ENCODE measurements at places on chromosomes 5 and 9.

DNA sequence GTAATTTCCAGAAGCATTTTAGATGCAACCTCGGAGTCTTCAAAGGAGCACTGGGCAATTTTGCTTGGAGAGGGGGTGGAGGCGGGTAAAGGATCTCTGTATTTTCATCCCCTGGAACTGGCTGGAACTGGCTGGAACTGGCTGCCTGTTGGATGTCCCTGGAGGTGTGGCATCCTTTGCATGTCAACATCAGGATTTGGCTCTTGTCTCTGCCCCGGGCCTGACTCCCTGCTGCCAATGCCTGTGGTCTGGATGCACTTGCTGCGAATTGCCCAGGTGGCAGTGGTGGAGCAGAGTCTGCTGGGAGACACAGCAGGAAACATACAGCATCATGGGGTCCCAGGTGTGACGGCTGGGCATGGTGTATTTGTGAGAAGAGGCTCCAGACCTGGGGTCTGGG is 391.3 kb downstream of the GADD45G start:
- no peak for DNase-seq

- DNase-seq: no peak
These were observed 579.2 kb upstream of the ZNF462 start for GRCh38 chr9:106283769-106284168.

DNA sequence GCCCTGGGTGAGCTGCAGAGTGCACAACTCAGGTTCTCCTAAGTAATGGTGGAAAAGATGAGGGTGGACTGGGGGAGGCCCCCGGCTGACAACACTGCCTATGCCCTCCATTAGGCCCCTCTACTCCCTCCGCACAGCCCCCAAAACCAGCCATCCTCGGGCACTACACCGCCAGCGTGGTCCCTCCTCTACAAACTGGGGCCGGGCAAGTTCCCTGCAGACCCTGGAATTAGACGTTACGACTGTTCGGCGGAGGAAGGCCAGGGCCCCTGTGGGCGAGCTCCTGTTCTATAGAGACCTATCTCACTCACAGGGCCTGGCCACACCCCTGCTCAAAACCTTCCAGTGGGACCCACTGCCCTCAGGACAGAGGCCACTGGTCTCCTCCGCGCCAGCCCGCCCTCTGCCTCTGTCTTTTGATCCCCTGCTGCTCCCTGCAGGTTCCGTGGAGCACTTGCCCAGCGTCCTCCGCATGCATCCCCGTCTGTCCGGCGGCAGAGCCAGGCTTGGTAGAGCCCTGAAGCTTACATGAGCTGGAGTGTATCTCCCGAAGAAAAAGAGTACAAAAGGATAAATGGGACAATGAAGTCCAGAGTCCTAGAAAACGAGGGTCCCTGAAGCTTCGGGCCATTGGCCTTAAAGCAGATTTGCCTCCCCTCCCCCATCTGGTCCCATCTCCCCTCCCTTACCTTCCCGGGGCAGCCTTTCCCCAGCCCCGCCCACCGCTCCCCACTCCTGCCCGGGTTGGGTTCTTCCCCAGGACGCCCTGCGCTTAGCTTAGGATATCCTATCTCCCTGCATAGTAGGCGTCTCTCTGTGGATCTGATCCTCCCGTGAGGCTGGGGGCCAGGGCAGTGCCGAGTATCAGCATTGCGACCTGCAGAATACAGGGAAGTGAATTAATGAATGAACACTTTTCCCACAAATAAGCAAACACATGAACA is 71.3 kb downstream of the HRH2 start:
- DNase-seq: no peak

DNA sequence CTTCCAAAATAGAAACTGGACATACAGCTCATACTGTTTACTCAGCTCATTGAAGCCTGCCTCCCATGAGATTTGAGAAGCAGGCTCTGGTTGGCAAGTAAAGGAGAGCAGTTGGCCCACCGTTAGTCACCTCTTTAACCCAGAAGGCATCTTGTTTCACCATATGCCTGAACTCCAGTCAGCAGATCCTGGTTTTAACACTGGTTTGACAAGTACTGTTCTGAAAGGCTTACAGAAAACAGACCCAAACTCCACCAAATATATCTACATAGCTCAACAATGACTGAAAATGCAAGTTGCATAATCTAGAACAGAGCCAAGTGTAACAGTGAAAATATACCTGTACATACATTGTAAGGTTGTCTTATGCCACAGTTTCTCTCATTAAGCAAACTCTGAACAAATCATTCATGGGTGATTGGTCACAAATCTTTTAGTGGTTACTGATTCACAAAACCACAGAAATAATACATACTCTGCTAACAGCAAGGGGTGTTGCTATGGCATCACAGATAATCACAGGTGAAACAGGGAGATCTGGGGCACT is 198.8 kb downstream of the BNC2 start:
- no peak for DNase-seq

GRCh38 chr9:135016037-135016640 is 71.3 kb upstream of the OLFM1 start:
- DNase-seq: no peak

DNA sequence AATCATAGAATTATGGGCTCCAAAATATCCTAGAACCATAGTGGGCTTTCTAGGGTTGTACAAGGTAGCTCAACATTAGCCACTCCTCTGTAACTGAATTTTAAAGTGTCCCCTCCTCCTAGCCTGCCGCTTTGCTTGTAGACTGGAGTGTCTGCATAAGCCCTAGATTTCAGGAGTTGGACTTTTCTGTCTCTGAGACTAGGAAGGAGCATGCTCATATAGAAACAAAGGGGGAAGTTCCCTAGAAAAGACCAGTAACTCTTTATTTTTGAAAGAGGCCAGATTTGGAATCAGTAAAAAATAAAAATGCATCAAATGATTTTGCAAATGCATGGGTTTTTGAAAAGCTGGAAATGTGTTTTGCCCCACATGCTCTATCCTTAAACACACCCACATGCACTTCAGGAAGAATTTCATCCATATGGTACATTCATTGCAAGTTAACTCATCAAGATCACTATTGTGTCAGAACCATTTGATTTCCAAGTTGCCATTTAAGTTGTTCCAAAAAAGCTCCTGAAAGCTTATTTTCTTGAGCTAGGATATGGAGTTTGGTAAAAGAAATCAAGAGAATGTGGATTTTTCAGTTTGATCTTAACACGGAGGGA is 121.0 kb upstream of the NR3C1 start:
- DNase-seq: no peak

DNA sequence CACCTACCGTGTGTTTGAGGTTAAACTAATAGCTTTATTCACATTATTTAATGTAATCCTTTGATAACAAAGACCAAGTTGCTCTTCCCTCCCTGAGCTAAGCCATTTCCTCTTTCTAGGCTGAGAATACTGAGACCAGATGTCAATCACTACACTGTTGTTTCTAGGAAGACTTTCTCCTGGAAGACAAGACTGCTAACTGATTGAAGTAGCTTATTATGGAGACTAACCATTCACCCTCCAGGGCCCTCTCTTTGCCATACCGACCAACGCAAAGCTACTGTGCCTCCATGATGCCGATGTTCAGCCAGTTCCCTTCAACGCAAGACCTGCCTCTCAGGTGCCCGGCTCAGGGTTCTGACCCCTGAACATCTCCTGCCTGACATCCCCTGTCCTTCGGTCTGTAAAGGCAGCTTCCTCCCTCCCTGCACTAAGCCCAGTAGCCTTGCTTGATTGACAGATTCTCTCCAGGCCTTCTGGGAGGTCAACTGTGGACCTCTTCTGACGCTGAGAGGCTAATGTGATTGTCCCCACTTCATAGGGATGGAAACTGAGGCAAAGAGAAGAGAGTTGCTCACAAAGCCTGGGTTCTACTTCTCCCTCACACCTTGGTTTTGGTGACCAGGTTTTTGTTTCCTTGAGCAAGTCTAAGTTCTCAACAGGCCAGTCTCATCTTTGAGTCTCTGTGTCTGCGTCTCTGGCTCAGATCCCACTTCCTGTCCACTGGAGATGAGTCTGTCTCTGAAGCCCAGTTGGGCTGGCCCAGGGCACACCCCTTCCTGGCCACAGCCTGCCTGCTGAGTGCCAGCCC is 259.7 kb upstream of the IRX2 start:
- no peak for DNase-seq

DNA sequence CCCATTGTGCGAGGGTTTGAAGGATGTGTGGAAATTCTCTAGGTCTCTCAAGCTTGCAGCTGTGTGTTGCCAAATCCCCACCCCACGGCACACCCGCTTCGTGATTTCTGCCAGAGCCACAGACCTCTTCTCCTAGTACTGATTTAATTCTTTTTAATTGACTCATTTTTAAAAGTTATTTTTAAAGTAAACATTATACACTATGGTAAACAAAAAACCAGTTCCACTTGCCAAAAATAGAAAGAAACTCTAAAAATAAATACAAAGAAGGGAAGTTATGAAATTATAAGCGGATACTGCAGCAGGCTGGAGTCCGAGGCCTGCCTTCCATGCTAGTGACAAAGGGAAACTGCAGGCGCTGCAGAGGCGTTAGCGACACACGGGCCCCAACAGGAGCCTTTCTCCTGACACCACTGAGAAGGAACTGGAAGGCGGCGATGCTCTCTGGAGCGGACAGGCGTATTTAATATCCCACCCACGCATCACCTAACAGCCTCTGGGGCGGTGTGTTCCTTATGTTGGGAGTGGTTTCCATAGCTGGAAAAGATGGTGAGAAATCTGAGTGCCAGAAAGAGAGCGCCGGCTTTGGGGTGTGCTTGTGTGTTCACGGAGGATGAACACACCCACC is 122.5 kb downstream of the COL23A1 start:
- DNase-seq: no peak

- DNase-seq: no peak
These were observed 51.0 kb upstream of the NFIL3 start for GRCh38 chr9:91474656-91475055.

DNA sequence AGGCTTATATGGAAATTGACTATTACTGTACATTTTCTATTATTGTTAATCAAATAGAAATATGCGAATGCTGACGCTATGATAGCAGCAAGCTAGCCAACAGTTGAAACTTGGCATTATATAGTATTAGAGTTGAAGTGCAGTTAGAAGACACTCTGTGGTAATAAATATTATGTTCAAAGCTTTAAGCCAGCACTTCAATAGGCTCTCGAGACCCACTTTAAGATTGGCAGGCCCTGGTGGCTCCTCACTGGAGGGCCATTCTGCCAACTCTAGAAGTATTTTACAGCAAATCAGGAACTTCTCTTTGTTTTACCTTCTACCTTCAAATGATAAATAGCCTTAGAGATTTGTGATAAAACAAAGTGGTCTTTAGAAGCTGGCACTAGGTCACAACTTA is 2029.0 kb upstream of the WWC1 start:
- no peak for DNase-seq

GRCh38 chr5:57488215-57488955 is 5.8 kb upstream of the ACTBL2 start:
- DNase-seq: no peak

GRCh38 chr5:176629853-176630680 is at the start of the genes EIF4E1B and SNCB:
TSS of gene EIF4E1B (plus strand) at chr5:176630675. CDS start at chr5:176642788, 12,113 bp downstream.
TSS of gene SNCB (minus strand) at chr5:176630534. CDS start at chr5:176629654, 880 bp downstream.
- DNase-seq: peak; percentile 52

DNA sequence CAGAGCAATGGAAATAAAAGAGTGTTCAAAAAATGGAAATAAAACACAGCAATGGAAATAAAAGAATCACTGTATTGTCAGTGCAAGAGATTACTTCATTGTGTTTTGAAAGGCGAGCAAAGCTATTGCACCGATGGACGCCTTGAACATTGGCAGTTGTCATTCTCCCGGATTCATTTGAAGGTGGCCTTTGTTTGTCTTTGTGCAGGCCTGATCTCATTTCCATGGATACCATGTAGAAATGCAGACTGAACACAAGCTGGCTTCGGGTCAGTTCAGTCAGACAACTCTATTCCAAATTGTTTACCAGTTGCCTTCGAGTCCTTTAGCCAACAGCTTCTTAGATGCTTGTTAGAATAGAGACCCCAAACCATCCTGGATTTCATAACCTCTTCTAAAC is 8.3 kb downstream of the ITGA2 start:
- no peak for DNase-seq

GRCh38 chr5:158979749-158980521 is 119.8 kb downstream of the EBF1 start:
- peak; percentile 69 for DNase-seq

DNA sequence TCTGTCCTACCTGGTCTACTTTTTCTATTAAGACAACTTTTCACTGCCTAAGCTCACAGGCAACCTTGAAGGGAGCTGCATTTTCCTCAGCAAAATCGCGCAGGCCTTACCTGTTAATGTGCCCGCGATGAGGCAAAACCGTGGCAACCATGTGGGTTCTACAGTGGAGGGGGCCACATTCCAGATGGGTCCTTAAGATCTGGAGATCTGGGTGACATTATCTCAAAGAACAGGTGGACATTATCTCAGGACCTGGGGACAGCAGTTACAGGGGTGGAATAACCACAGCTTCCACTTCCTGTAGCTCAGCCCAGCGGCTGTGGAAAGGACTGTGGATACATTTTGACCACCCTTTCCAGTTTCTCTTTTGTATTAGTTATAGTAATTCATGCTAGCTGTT is 112.8 kb upstream of the PTCH1 start:
- DNase-seq: no peak

- no peak for DNase-seq
These were observed 171.3 kb downstream of the SLC28A3 start for GRCh38 chr9:84169240-84169639.

DNA sequence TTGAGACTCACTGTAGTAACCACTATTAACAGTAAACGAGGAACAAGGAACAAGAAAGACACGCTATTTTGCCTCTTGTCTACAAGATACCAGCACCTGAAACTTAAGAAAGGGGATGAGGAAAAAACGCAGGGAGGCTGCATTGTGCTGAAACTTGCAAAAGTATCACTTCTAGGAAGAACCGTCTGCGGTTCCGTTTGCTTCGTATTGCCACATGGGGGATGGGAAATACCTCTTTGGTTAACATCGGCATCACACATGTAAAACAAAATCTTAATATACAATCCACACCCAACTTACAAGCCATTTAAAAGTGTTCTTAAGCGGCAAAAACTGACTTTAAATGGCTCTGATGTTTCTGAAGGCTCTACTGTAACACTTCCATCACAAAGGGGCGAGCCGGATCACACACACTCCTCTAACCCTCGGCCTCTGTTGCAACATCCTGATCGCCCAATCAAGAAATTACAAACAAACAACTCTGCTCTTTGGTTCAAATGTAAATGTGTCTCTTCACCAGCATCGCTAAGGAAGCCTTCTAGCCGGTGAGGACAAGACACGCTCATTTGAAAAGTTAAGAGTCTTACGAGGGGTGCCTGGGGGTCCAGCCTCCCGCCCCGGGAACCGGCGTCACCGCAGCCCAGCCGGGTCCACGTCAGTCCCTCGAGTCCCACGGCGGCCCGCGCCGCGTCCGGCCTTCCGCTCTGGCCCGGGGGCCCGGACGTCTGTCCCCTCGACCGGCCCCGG is 621 bp downstream of the SEC16A start:
- DNase-seq: peak; percentile 43

- no peak for DNase-seq
These were observed 40.1 kb downstream of the TARS1 start for GRCh38 chr5:33480876-33481275.

DNA sequence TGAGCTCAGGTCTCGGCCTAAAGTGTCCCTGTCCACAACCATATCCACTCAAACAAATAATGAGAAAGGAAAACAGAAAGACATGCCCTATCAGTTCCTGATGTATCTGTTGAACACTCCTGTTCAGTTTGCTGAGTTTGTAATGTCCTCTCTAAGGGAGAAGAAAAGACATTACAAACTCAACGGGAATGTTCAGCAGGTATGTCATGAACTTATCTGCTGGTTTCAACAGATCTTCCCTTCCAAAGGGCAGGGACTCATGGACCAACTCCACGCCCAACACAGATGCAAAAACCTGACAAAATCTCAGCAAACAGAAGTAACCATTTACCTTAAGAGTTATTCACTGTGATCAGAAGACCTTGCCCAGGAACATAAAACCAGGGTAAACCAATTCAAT is 23.7 kb downstream of the BICD2 start:
- no peak for DNase-seq

GRCh38 chr5:149725296-149725695 is 4.8 kb upstream of the PPARGC1B start:
- no peak for DNase-seq

- DNase-seq: no peak
These were observed 37.7 kb upstream of the IL7R start for GRCh38 chr5:35819026-35819425.

Measured in body of pancreas (tissue), 4 donors.